GM13976 (cell line): ENCODE measurements at places on chromosomes 3 and 15.

- peak; percentile 61 for DNase-seq
Observed at GRCh38 chr15:75727851-75728715, 15.4 kb upstream of the CSPG4 start.

GRCh38 chr15:63160638-63161037, 3.4 kb upstream of the RPS27L start:
- DNase-seq = no peak

- no peak for DNase-seq
Observed at GRCh38 chr3:53612508-53612907, 118.1 kb downstream of the CACNA1D start.

DNA sequence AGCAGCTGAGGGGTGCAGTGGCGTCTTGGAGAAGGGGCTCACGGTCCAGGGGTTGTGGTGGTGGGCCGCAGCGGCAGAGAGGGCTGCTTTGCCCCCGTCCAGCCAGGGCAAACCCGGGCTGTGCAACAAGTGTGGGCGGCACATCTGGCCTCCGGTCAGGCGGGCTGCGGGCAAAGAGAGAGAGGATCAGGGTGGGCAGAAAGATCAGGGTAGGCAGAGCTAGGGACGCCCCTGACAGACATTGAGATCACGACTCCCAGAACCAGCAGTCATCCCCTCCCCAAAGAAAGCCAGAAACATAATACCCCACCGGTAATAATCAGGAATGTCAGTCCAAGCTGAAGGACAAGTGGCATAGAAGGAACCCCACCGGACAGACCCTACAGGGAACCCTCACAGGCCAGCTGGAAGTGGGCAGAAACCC, 6.8 kb downstream of the GATA2 start:
- DNase-seq = no peak

- DNase-seq = no peak
Observed at GRCh38 chr3:126267169-126267975, 87.0 kb upstream of the ALDH1L1 start.

DNA sequence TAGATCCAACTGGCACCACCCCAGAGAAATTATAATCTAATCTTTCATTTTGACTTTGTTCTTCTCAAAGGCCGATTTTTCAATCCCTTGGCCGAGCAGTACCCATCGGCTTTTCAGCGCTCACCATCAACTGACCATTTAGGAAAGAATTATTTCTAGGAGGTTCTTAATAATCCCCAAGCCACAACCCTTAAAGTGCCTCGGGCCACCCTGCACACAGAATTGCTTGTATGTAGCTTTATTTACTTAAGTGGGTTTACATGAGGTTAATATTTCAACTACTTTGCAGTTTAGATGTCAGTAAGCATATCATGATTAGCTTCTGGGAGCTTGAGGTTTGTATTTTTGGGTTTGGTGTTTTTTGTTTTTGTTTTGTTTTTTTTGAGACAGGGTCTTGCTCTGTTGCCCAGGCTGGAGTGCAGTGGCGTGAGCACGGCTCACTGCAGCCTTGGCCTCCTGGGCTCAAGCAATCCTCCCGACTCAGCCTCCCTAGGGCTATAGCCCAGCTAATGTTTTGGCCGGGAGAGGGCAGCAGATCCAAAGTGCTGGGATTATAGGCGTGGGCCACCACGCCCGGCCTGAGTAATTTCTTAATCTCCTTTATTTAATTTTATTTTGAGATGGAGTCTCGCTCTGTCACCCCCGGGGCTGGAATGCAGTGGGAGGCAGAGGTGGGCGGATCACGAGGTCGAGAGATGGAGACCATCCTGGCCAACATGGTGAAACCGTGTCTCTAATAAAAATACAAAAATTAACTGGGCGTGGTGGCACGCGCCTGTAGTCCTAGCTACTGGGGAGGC, 801 bp upstream of the CDAN1 start:
- DNase-seq = no peak

- no peak for DNase-seq
Observed at GRCh38 chr3:30858894-30859389, 35.5 kb downstream of the GADL1 start.

GRCh38 chr3:61092870-61093269, 158.4 kb downstream of the FHIT start:
- DNase-seq = no peak

DNA sequence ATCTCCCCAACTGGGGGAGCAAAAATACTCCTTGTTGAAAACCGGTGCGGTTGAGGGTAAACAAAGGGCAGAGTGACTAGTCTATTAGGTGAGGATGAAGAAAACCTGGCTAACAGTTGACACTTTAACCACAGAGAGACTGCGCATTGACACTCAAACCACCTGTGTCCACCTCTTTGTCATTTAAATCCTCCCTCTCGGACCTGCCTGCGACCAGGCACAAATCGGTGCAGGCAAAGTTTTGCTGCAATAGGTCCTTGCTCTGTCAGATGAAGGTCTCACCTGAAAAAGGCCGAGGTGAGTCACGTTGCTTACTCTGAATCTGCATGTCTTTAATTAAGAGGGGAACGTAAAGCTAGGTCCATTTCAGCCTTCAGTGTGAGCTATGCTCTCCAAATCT, 494.1 kb upstream of the DPPA4 start:
- DNase-seq = no peak

DNA sequence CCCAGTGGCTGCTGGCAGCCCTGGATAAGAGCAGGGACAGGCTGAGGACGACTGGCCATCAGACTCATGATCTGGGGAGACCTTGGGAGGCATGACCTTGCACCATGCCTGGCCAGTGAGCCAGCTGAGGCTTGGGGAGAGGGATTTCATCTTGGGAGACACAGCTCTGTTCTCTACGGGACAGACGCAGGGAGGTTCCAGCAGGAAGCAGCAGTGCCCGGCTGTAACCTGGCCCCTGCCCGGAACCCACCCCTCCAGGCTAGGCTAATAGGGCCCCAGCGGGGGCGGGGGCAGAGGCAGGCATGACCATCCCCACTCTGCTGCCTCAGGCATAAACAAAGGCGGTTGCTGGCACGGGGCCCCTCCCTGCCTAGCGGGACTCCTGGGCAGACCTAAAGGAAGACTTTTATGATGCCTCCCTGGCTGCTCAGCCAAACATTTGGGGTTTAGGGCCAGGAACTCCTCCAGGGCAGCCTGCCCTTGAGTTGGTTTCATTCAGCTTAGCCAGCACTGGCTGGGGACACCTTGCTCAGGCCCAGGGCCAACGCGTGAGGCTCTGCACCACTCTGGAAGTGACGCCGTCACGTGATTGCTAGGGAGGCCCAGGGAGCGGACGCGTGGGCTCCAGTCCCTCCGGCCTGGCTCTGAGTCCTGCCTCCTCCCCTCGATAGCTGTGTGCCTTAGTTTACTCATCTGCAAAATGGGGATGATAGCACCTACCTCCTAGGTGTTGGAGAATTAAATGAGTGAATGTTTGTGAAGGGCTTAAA, 27.6 kb downstream of the HDAC11 start:
- DNase-seq = no peak

DNA sequence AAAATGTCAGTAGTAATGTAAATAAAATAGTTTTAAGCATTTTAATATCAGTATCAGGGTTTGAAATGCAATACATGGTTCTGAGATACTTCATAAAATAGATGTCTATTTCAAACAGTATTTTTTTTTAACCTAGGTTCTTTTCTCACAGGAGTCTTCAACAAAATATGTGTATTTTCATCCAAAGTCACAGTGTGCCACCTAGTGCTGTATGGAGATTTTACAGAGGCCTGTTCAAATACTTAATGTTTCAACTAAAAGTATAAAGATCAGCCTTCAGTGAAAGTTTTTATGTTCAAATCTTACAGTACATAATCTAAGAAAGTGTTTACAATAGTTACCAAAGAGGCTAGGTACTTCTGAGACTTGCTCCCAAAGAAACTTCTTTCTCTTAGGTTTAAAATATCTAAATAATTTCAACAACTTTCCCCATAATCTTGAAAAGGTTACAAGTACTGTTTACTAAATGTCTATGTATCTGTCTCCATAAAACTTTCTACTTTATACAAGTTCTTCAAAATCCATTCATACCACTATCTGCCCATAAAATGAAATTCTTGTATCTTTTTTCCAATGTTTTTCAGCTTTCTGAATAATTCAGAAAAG, 38.3 kb downstream of the SCAPER start:
- peak; percentile 26 for DNase-seq

DNA sequence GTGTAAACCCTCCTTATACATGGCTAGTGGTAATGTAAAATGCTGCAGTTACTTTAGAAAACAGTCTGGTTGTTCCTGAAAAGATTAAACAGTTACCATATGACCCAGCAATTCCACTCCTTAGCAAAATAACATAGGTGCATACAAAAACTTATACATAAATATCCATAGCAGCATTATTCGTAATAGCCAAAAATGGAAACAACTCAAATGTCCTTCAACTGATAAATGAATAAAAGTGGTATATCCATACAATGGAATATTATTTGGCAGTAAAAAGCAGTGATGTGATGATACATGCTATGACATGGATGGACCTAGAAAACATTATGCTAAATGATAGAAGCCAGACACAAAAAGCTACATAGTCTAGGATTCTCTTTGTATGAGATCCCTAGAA, 31.6 kb upstream of the SIN3A start:
- no peak for DNase-seq

DNA sequence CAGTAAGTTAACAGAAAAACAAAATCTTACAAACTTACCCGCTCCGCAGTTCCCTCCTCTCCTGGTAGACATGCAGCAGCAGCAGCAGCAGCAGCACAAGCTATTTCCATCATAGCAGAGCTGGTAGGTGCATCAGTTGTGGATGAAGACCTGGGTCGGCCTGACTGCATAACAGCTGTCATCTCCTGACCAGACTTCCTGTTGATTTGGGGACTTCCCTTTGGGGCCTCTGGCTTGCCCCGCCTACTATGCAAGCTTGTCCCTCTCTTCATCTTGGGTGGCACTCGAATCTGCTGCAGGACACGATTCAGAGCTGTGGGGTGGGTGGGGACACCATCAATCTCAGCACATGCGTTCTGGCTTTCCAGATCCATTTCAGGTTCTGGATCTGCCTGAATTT, 65.7 kb downstream of the TMCC1 start:
- DNase-seq = peak; percentile 18

- DNase-seq = peak; percentile 30
Observed at GRCh38 chr3:15206662-15207576, 873 bp downstream of the CAPN7 start.

- no peak for DNase-seq
Observed at GRCh38 chr3:197355713-197356112, 57.3 kb upstream of the DLG1 start.

- DNase-seq = no peak
Observed at GRCh38 chr3:61957259-61957658, 395.9 kb downstream of the PTPRG start.

- no peak for DNase-seq
Observed at GRCh38 chr3:132404276-132404675, 13.0 kb upstream of the DNAJC13 start.

- no peak for DNase-seq
Observed at GRCh38 chr3:69433969-69434325, 48.1 kb upstream of the FRMD4B start.

- no peak for DNase-seq
Observed at GRCh38 chr15:34984889-34985630, 3.0 kb downstream of the ZNF770 start.

DNA sequence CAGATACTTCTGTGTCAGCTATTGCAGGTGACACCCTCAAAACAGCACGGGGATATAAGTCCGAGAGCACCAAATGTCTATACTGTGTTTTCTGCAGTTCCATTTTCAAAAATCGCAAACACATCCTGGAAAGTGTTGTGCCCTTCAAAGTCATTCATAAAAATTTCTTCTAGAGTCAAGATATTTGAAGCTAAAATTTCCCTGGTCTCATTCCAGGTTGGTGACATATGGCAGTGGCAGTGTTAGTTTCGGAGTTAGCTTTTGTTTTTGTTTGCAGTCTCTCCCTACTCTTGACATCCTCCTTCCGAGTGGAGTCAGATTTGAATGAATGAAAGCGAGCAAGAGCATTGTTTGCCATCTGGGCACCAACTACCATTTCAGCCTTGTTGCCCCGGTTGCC, 3.2 kb upstream of the FSIP1 start:
- no peak for DNase-seq

DNA sequence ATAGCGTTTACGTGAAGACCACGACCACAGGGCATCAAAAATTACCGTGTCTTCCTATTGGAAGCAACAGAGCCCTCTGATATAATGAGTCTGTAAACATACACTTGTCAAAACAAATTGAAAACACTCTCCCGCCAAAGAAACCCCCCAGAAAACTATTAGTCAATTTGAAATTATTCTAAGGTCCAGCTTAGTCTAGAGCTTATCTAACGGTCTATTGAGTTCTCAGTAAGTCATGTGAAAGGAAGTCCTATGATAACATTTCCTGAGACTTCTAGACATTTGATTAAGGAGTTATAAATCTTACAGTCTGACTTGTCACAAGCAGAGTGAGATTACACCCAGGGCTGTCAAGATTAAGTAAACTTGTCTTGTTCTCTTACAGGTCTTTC, 356.3 kb downstream of the FOXP1 start:
- no peak for DNase-seq

- no peak for DNase-seq
Observed at GRCh38 chr3:58336135-58336882, 3.6 kb downstream of the PXK start.
